ENCODE measurements at places on chromosomes 6 and 20.
A peak's percentile ranks its signal among the peaks of the same experiment; 100 is the strongest.

DNA sequence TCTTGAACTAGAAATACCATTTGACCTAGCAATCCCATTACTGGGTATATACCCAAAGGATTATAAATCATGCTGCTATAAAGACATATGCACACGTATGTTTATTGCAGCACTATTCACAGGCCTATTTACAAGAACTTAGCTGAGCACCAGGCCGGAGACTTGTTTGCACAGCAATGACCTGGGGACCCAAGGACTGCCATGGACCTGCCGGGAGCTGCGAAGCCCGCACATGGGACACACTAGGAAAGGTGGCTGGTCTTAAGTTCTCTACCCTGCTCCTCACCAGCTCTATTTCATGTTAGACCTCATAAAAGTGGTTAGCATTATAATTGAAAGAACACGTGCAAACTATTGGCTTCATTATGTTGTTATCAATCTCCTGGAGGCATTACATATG lies 70.4 kb upstream of the CST7 start:
- DNase-seq = no peak

DNA sequence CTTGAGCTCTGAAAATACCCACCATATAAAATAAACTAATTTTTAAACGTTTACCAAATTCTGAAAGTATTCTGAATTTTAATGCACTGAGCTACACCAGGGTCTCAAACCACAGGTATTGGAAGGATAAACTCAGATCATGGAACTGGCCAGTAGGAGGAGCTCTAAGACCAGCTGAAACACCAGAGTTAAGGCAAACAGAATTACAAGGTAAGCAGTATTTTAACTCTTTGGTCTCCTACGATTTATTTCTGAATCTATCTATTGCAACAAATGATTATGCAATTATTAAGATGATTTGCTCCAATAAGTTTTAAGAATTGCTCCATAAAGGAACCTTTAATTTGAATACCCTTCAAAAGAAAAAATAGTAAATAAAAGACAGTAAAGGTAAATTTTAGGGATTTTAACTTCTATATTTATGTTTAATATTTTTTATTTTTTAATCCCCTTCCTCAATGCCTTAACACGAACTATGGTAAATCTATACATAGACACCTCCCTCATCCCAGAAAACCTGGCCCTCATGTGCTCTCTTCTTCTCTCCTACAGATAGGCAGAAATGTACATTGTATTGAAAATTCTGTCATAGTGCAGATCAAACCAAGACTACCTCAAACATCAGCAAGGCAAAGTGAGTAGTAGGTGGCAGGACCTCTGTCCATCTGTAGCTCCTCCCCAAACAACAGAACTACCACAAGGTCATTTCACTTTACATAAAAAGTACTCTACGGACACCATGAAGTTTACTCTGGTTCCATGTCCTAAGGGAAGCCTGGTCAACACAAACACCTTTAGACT lies 58.4 kb downstream of the SMLR1 start:
- peak; percentile 79 for DNase-seq

DNA sequence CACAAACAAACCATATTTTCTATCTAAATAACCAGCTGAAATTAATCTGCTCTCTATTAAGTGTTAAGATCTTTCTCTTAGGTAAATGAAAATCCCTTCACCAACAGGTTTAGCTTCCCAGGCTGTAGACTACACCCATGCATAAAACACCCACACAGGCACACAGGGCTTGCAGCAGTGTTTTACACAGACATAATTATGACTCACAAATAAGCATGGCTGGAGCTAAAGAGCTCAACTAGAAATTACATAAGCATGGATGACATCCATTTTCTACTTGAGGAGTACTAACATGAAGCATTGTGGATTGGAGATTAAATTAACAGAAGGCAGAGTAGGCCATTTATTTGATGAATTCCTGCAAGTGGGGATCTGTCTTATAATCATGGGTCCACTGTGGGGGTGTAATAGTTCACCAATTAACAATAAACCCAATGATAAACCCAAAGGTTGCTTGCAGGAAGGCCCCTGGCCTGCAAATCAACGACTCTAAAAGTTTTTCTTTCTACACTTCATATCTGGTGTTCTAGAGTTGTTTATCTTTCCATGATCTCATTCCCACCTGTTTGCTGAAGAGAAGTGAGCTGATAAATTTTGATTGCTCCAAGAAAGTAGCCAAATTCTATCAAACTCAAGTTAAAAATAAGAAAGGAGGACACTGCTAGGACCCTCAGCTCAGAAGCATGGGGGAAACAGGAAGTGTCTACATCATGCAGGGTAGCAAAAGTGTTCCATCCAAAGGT lies 33.8 kb upstream of the E2F3 start:
- peak; percentile 37 for DNase-seq

- DNase-seq = peak; percentile 4
These were observed 556 bp upstream of the SCAF8 start for GRCh38 chr6:154732538-154733182.

DNA sequence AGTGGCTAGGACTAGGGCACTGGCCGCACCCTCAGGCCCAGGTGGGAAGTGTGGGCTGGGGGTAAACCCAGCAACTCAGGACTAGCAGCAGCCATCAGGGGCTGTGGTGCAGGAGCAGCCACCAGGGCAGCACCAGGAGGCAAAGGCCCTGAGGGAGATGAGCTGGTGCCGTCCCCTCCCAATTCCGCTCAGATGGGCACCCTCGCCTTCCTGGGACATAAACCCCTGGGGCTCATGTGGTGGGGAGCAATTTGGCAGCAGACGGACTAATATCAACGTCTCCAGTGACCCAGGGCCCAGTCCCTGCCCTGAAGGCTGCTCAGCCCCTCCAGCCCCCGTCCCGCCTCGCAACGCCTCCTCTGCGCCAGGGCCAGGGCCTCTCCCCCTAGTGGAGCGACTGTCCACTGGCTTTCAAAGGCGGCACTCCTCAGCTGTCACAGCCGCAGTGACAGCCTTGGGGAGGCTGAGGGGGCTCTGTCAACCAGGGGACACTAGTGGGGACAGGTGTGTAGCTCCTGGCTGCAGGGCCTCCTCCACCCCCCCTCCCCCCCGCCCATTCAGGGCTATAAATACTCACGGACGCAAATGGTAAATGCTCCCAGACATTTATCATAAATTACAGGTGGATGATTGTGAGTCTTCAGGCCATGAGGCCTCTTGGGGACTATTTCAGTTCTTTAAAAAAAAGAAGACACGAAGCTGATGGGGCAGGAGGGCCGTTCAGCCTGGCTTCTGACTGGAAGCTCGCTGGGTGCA lies 349.9 kb downstream of the ZFAND3 start:
- no peak for DNase-seq

DNA sequence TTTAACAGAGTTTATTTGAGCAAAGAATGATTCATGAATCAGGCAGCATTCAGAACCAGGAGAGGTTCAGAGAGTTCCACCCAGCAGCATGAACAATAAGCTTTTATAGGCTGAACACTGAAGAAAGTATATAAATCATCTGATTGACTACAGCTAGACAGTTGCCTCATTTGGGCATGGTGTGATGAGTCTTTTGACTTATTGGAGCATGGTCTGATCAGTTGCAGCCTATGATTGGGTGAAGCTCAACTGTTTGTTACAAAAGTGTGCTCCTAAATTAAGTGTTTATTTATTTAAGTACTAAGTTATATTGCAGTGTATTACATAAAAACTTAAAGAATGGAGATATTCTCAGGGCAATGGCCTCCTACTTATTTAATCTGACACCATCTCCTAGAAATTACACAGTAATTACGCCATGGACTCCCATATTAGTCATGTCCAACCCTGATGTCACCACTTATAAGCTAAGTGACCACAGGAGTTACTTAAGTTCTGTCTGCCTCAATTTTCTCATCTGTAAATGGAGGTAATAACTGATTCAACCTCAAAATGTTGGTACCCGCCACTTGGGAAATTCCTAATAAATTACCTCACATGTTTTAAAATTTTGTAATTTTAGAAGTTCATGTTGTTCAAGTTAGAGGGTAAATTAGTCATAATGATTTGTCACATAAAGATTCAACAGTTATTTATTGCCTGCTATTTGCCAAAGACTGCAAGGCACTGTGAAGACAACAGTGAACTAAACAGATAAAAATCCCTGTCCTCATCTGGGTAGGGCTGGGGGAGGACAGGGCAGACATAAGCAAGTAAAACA lies 15.2 kb upstream of the ROS1 start:
- DNase-seq = no peak

- no peak for DNase-seq
These were observed 141.3 kb downstream of the ADGRB3 start for GRCh38 chr6:68776354-68776753.

- no peak for DNase-seq
These were observed 188.3 kb upstream of the KCNG1 start for GRCh38 chr20:51211191-51211590.

DNA sequence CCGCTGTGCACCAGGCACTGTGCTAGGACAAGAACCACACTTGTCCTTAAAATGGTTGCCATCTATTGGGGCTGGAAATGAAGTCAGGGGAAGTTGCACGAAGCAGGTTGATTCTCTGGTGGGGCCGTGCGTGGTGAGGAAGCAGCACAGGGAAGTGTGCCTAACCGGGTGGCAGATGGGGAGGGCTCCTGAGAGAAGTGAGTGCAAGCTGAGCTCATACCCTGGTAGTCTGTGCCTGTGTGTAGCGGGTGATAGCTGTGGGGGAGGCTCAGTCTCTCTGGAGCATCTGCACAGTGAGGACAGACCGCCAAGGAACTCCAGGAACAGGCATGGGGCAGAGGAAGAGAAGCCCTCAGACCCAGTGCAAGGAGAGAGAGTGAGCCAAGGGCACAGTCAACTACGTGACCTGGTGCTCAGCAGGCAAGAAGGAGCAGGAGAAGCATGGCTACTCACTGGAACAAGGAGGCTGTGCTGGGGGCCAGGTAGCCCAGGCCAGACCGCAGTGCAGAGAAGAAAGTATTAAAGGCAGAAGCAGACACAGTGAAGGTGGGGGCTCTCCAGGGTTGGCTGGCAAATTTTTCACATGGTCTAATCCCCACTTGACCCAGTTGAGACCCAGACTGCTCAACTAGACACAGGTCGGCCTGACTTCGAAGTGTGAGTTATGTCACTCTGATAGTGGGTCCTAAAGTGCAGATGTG lies 155.0 kb downstream of the CDH26 start:
- no peak for DNase-seq

GRCh38 chr6:56241124-56241802 lies 6.1 kb downstream of the COL21A1 start:
- no peak for DNase-seq

DNA sequence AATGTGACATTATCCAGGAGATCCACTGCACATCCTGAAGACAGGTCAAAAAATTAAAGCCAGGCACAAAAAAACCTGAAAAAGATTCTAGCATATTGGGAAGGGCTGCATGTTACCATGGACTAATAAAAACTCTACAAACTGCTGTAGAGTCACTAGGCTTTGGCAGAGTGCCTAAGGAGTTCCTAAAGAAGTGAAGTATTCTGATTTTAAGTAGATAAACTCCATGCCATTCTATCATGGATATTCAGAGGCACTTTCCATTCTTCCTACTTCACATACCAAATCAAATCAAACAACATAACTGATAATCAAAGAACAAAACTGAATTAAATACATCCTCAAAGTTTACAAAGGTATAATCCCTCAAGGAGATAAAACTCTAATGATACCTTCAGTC lies 3.0 kb upstream of the MBOAT1 start:
- no peak for DNase-seq

GRCh38 chr6:28254121-28254519 lies 2.1 kb upstream of the ZKSCAN4 start:
- no peak for DNase-seq

GRCh38 chr6:116389357-116389756 lies 18.6 kb downstream of the DSE start:
- no peak for DNase-seq

- peak; percentile 84 for DNase-seq
These were observed 90.0 kb upstream of the ARID1B start for GRCh38 chr6:156686995-156687788.

DNA sequence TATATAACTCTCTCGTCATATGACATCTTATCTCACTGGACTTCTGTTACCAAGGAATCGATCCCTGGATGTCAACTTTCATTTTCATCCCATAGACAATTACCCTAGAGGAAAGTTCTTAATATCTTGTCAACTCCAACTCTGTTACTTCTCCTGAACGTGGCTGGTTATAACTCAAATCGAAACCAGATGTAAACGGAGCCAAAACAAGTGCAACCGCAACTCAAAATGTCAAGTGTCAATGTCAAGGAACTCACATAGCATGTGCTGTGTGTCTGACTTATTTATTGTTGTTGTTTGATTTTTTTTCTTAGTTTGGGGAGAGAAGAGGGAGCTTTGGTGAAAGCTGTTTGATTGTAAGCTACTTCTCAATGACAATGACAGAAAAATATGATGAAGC lies 108.6 kb downstream of the VIP start:
- no peak for DNase-seq

GRCh38 chr20:57389695-57390603 lies 1.2 kb upstream of the RBM38 start:
- peak; percentile 75 for DNase-seq

DNA sequence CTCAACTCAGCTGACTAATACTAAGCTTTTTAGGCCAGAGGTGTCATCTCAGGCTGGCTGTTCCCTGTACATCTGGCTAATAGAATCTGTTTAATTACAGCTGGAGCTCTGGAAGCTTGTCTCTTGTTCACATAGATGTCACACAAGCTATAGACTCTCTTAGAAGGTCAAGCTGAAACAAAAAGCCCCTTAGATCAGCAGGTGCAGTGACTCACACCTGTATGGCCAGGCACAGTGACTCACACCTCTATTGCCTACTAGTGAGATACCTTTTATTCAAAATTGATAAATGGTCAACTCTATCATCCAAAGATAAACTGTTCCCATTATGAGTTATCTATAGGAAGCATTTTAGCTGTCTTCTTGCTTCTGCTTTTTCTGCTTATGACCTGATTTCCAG lies 29.9 kb upstream of the MTHFD1L start:
- DNase-seq = no peak

DNA sequence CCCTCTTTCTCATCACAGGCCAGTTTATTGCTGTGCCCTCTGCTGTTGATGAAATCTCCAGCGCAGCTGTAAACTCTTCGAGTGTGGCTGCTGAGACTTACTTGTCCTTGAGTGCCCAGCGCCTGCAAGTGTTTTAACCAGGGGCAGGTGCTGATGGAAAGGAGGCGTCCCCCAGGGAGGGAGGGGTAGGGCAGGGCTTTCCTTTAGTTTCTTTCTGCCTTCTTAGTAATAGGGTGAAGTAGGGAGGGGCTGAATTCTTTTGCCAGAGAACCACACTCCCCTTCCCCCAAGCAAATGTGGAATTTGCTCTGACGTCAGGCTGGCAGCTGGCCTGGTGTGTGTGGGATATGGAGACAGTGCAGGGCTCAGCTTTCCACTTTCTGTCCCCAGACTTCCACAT lies 61.2 kb downstream of the IGF2R start:
- no peak for DNase-seq

DNA sequence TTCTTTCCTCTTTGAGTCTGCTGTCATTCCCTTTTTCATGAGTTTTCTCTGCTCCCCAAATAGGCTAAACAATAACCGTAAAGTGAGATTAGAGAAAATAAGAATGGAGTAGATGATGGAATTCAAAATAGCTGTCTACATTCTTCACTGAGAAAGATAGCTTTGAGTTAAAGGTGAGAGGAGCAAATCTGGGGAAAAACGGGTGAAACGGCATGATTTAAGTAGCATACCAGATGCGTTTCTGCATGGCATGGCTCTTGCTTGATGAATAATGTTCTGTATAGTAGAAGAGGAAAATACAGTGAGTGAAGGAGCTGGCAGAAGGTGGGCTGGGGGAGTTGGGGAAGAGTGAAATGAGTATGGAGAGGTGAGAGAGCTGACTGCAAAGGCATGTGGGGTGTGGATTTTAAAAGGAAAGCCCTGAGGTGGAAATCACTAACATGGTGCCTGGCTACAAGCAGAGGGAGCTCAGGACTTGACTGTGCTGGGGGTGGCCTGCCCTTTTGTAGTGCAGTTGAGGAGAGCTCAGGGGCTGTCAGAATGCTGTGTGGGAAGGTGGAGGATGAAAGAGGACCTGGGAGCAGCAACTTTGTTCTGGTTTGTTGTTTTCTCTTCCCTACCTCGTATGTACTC lies 8.8 kb downstream of the BICRAL start:
- DNase-seq = no peak
